SW 1271 (cell line): ENCODE measurements at places on chromosomes 12 and 14.
A peak's percentile ranks its signal among the peaks of the same experiment; 100 is the strongest.

- DNase-seq, result no peak
These were observed 62.5 kb downstream of the DRAM1 start for GRCh38 chr12:101939856-101940265.

GRCh38 chr12:52244615-52244994, 11.6 kb downstream of the KRT7 start:
- no peak for DNase-seq

GRCh38 chr12:14828892-14829291, 14.4 kb downstream of the ART4 start:
- peak; percentile 65 for DNase-seq

DNA sequence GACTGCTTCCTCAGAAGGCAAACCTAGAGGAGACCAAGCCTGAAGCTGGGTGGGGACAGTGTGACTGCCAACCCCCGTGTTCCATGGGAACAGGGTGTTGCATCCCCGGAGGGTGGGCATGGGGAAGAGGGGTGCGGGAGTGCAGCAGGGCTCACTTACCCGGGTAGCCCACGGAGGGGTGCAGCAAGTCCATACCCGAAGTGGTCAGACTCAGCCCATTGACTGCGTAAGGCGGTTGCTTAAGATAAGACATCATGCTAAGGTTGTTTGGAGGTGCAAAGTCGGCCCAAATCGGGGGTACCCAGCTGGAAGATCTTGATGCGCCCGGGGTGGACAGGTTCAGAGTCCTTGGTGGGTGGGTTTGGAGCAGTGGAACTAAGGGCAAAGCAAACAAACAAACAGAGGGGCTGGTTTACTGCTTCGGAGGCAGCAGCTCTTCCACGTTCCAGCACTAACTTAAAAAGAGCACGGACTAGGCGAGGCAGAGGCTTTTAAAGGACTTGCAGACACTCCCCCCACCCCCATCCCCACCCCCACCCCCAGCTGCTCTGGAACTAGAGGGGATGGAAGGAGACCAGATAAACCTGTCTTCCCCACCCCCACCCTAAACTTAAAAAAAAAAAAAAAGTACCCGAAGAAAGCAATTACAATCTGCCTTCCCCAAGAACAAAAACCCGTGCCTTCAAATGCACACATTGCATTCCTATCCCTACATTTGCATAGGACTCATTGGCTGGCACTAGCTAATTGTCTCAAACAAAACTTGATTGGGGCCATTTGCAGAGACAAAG, 4.9 kb downstream of the OTX2 start:
- DNase-seq, result no peak

GRCh38 chr12:57192920-57193319, 23.7 kb upstream of the NXPH4 start:
- DNase-seq, result no peak

- DNase-seq, result no peak
These were observed 143.9 kb upstream of the HIF1A start for GRCh38 chr14:61551384-61551783.

- DNase-seq, result peak; percentile 9
These were observed 225.5 kb downstream of the CCDC91 start for GRCh38 chr12:28415755-28416154.

GRCh38 chr14:31510222-31510621, 22.4 kb upstream of the GPR33 start:
- DNase-seq, result peak; percentile 44

DNA sequence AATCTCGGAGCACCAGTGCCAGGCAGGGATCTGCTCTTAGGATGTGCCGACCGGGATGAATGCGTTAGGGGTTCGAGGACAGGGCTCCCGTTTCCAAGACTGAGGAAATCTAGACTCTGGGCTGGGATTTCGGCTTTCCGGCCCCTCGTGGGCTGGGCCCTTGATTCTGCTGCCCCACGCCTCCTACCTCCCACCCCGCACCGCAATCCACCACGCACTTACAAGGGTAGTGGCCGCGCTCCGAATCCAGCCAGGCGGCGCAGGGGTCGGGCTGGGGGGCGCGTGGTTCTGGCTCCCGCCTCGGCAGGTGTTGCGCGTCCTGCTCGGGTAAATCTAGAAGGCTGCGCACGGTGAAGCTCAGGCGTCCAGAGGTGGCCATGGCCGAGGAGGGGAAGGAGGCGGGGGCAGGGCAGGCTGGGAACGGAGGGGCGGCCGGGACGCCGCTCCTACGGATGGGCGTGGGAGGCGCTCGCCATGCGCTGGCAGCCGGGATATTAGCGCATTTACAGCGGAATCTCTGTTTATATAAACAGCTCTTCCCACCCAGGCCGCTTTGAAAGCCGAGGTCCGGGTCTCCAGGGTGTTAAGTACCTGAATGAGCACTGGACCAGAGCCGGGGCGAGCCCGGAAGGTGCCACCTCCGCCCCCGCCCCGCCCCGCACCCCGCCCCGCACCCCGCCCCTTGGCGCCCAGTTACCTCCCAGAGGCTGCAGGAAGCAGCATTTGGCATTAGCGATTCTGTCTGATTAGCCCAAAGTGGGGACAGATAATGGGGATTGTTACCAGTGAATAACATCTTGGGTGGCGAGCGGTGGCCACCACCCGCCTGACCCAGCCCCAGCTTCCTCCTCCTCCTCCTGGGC, at the start of gene NKX2-8:
TSS of gene NKX2-8 (minus strand) at position 604 of the 863 bp plus-strand sequence. CDS start at position 379, 225 bp downstream.
- peak; percentile 14 for DNase-seq

DNA sequence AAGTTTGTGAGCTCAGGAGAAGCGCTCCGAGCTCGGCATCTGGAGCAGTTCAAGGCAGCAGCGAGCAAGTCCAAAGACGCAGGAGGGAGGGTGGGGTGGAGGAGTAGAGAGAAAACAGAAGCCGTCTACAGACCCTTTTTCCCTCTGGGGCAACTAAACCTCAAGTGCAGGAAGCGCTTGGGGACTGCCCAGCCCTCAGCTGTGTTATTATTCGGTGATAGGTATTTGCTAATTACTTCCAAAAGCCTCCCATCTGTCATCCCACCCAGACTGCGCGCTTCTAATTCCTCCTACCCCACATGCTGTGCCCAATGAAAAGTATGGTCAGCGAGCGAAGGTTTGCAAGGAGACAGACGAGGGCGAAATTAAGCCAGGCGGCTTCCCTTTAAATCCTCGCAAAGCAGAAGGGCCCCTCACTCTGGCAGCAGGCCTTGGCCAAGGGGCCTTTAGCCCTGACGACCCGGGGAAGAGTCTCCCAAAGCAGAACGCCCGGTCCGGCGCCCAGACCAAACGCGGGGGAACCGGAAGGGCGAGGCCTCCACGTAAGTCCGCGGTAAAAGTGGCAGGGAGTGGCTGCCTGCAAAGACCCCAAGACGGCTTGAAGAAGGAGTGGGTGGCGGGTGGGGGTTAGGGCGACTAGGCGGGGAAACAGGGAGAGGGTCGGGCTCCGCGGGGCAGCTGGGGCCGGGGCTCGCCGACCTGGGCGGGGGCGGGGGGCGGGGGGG, 507 bp upstream of the CD9 start:
- peak; percentile 60 for DNase-seq

DNA sequence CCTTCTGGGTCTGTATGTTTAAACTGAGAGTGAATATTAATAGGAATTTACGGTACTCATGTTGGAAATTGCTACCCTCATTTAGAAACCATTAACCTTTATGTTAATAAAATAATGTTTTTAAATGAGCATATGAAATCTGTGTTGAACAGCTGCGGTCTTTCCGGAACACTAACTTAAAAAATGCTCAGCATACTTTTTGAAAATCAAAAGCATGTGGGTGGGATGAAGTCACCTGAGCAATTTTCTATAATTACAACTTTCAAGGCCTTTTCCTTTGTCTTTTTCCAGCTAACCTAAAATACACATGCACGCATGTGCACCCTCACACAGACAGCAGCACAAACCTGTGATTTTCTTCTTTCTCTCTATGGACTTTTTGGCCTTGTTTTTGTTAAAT, 39.8 kb downstream of the BORCS5 start:
- DNase-seq, result no peak

DNA sequence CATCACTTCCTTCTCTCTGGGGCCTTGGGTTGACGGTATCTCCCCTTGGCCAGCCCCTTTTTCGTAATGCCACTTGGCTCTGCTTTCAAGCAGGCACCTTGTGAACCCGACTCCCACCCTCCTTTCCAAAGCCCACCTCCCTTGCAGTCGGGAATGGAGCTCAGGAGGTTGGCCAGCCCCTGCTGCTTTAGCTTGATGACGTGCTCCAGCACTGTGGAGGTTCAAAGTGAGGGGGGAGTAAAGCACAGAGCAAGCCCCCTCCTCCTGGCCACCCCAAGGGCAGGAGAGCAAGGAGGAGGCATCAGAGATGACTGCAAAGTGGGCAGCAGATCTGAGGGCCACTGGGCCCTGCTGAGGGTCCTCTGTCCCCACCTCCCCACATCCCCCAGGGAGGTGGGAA, 103.4 kb downstream of the ZFP36L1 start:
- no peak for DNase-seq

DNA sequence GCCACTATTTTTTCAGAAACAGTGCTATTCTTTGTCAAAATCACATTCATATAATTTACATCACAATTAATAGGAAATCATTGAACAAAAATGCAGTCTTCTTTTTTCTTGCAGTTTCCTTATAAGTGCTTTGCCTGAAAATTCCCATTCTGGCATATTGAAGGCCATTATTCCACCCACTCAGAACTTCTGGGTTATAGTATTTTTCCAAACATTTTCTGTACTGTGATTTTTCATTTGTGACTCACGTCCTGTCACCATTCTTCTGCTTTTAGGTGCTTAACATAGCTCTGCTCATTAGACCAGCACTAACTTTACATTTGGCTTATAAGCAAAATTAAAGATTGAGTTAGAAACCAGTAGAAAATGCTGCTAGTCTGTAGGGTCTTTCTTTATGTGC, 241.0 kb upstream of the NPAS3 start:
- no peak for DNase-seq

DNA sequence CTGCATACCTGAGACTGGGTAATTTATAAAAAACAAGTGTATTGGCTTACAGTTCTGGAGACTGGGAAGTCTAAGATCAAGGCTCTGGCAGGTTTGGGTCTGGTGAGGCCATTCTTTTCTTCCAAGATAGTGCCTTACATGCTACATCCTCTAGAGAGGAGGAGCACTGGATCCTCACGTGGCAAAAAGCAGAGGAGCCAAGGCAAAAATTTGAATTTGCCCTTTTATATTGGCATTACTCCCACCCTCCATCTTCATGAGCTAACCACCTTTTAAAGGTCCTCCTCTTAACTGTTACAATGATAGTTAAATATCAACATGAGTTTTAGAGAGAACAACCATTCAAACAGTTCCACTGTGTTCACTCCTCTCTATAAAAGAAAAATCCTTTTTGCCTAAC, 286.3 kb upstream of the SEL1L start:
- no peak for DNase-seq

DNA sequence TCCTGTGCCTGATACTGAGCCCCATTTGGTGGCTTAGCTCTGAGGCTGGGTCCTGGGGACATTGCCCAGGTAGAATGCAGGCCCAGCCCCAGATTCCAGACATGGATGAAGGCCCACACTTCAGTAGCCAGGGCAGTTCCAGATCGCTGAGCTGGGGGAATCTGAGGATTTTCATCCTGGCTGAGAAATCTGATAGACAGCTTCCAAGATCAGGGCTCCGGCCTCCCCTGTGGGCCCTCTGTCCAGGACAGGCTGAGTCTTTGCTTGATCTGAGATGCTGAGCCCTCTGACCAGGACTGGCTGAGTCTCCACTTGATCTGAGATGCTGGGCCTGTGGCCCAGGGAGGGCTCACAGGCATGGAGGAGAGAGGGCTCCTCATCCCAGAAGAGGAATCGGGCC, 3.3 kb upstream of the RASAL1 start:
- DNase-seq, result no peak

GRCh38 chr14:42884100-42884499, 1277.4 kb downstream of the LRFN5 start:
- DNase-seq, result peak; percentile 35

GRCh38 chr14:58770491-58770982, 132.8 kb downstream of the DACT1 start:
- DNase-seq, result no peak

DNA sequence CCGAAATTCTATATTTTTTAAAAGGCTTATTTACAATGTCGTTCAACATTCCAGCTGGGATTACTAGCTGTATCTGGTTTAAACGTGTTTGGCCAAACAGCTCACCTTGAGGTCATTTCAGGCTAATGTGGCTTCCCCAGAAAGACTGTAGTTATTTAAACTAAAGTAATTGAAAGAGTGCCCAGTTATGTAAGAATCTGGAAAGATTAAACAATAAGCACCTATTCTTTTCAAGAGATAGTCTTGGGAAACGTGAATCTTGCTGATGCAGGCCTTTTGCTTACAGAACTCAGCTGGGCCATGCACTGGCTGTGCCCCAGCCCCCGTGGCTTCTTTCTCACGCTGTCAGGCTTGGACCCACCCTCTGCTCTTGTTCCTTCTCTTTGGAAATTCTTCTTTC, 24.4 kb downstream of the GLRX5 start:
- DNase-seq, result no peak

GRCh38 chr12:94204499-94205247, 56.3 kb downstream of the PLXNC1 start:
- no peak for DNase-seq

- DNase-seq, result no peak
These were observed 66.5 kb downstream of the ANO6 start for GRCh38 chr12:45282411-45282810.

DNA sequence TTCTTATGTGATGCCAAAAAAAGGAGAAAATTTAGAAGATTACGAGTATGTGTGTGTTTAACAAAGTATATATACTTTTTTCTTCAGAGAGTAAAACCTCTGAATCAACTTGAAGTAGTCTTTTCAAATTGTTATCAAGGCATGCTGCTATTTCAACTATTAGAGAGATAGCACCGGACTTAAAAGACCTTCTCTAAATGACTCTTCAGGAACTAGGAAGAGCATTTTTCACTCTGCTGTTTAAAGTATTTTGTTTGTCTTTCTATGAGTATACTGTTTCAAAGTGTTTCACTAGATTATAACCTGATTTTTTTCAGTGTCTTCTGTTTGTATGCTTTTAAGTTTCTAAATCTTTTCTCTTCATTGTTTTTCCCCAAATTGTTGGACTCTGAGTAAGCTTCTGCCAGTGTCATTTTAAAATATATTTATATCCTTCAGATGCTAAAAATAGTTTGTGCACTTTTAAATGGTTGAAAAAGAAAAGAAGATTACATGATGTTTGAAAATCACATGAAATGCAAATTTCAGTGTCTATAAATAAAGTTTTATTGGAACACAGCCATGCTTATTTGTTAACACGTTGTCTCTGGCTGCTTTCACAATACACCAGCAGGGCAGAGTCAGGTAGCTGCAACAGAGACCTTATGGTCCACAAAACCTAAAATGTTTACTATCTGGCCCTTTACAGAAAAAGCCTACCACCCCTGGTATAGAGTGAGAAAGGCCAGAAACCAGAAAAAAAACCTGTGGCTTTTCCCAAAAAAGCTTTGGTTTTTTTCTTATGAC, 21.3 kb downstream of the CRADD start:
- DNase-seq, result no peak

DNA sequence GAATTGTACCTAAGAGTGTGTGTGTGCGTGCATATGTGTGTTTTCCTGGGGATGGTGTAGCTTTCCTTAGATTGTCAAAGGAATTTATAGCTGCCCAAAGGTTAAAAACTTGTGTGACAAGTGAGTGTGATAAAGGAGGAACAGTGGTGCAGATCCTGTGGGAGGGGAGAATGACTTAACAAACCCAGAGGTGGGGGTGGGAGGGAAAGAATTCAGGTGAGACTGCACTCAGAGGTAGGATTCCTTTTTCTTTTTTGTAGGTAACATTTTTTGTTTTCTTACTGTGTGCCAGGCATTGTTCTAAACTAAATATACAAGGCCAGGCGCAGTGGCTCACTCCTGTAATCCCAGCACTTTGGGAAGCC, 45.3 kb upstream of the SINHCAF start:
- no peak for DNase-seq
